ENCODE measurements at places on chromosomes 16 and 17. TPM values are rescaled to one million over a fixed set of nuclear protein-coding genes. Genes with fewer than 3 reads are reported as not detected.

HYDIN gene
- 19.7 TPM for total RNA-seq

- no peak overlapping the region for H3K4me3 ChIP-seq
- no peak for DNase-seq
- H3K4me1 ChIP-seq: no peaks in the 10 kb centered on the region
- H3K36me3 ChIP-seq: peaks cover 7% of the 10 kb centered on the region
- H3K27me3 ChIP-seq: no peaks in the 10 kb centered on the region
Measured at GRCh38 chr16:2437032-2437790, 8.0 kb downstream of the CCNF start.

FN3K gene
- 30.3 TPM for total RNA-seq

- no peaks in the 10 kb centered on the region for H3K27me3 ChIP-seq
- no peaks in the 10 kb centered on the region for H3K4me1 ChIP-seq
- DNase-seq: no peak
- H3K4me3 ChIP-seq: peak overlapping the region; percentile 23
- no peak overlapping the region for H3K27ac ChIP-seq
Measured at GRCh38 chr17:82737967-82738877, 2.8 kb downstream of the FN3K start.

- peaks cover 33% of the 10 kb centered on the region for H3K4me1 ChIP-seq
- H3K36me3 ChIP-seq: no peaks in the 10 kb centered on the region
- H3K27ac ChIP-seq: no peak overlapping the region
- H3K4me3 ChIP-seq: peak overlapping the region; percentile 92
Measured at GRCh38 chr17:50057521-50057991, 1.6 kb downstream of the ITGA3 start.

GRCh38 chr17:81197831-81198490, 24.8 kb downstream of the CEP131 start:
- no peaks in the 10 kb centered on the region for H3K4me1 ChIP-seq
- no peak overlapping the region for H3K27ac ChIP-seq
- H3K36me3 ChIP-seq: no peaks in the 10 kb centered on the region
- DNase-seq: no peak
- no peaks in the 10 kb centered on the region for H3K27me3 ChIP-seq

KRT27 gene
- not detected for total RNA-seq

KLHL10 gene
- not detected for total RNA-seq

- H3K27ac ChIP-seq: no peak overlapping the region
- peaks cover 17% of the 10 kb centered on the region for H3K36me3 ChIP-seq
- H3K27me3 ChIP-seq: no peaks in the 10 kb centered on the region
- no peak overlapping the region for H3K4me3 ChIP-seq
- peaks cover 20% of the 10 kb centered on the region for H3K4me1 ChIP-seq
Measured at GRCh38 chr16:69839240-69839688, 77.1 kb downstream of the WWP2 start.

GRCh38 chr16:53998024-53998810, 288.4 kb downstream of the IRX3 start:
- no peak overlapping the region for H3K27ac ChIP-seq
- DNase-seq: no peak
- H3K27me3 ChIP-seq: no peaks in the 10 kb centered on the region
- H3K4me1 ChIP-seq: peaks cover 22% of the 10 kb centered on the region
- H3K4me3 ChIP-seq: no peak overlapping the region
- peaks cover 12% of the 10 kb centered on the region for H3K36me3 ChIP-seq

GRCh38 chr17:44568945-44569858, 11.9 kb downstream of the FZD2 start:
- H3K36me3 ChIP-seq: peaks cover 3% of the 10 kb centered on the region
- H3K4me3 ChIP-seq: peak overlapping the region; percentile 34
- H3K27ac ChIP-seq: peak overlapping the region; percentile 61

- no peak overlapping the region for H3K27ac ChIP-seq
- peaks cover 12% of the 10 kb centered on the region for H3K36me3 ChIP-seq
- no peak for DNase-seq
- H3K4me1 ChIP-seq: no peaks in the 10 kb centered on the region
Measured at GRCh38 chr17:75060434-75061054, 13.5 kb downstream of the KCTD2 start.

KRTAP16-1 gene
- not detected for total RNA-seq

GRCh38 chr17:32564325-32564724, 77.5 kb downstream of the CDK5R1 start:
- no peak overlapping the region for H3K27ac ChIP-seq
- no peak overlapping the region for H3K4me3 ChIP-seq
- H3K4me1 ChIP-seq: no peaks in the 10 kb centered on the region
- H3K36me3 ChIP-seq: peaks cover 10% of the 10 kb centered on the region

GPRC5B gene
- 53.8 TPM for total RNA-seq

DNA sequence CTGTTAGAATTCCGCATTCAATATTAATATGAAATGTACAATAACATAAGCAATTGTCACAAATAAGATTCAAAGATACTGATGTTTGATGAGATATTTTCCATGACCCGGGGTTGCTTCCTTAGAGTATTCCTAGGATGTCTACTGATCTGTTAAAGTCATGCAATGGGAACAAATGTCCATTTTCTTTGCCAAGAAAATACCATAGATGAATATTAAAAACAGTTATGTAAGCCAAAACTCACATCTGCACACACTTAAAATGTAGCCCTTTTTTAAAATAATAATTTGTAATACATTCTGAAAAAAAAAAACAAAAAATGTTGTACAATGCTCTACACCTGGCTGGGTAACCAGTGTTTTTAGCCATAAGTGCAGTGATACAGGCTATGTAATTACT, 259.4 kb upstream of the AXIN2 start:
- no peak overlapping the region for H3K4me3 ChIP-seq
- peaks cover 6% of the 10 kb centered on the region for H3K36me3 ChIP-seq
- H3K27me3 ChIP-seq: no peaks in the 10 kb centered on the region
- H3K4me1 ChIP-seq: no peaks in the 10 kb centered on the region
- DNase-seq: no peak
- no peak overlapping the region for H3K27ac ChIP-seq

GRCh38 chr16:78075800-78076199, 23.7 kb upstream of the WWOX start:
- no peaks in the 10 kb centered on the region for H3K36me3 ChIP-seq
- H3K4me3 ChIP-seq: no peak overlapping the region
- peaks cover 26% of the 10 kb centered on the region for H3K27me3 ChIP-seq
- no peak for DNase-seq

CDH3 gene
- 53.5 TPM for total RNA-seq

ARHGDIG gene
- total RNA-seq: 2.5 TPM

GRCh38 chr17:57523926-57524632, 221.0 kb downstream of the CCDC182 start:
- no peaks in the 10 kb centered on the region for H3K27me3 ChIP-seq
- peak overlapping the region; percentile 44 for H3K27ac ChIP-seq
- peaks cover 46% of the 10 kb centered on the region for H3K4me1 ChIP-seq
- H3K36me3 ChIP-seq: peaks cover 3% of the 10 kb centered on the region
- no peak overlapping the region for H3K4me3 ChIP-seq

DNA sequence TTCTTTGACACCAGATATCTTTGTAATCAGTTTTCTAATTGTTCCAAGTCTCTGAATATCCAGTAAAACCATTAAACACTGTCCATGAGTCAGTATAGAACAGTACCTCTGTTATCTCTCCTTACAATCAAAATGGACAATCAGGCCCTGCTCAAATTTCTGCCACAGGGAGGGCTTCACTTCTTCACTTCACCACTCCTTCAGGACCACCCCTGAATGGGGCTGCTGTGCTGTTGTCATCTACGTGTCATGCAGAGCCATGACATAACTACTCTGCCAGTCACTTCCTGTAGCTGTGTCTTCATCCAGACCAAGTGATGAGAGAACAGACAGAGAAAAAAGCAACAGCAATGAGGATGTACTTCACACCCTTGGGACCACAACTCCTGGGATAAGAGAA, 116.9 kb downstream of the TANC2 start:
- H3K4me1 ChIP-seq: peaks cover 6% of the 10 kb centered on the region
- H3K27me3 ChIP-seq: no peaks in the 10 kb centered on the region
- no peak for DNase-seq
- no peak overlapping the region for H3K27ac ChIP-seq
- no peaks in the 10 kb centered on the region for H3K36me3 ChIP-seq

- H3K36me3 ChIP-seq: peaks cover 9% of the 10 kb centered on the region
- no peaks in the 10 kb centered on the region for H3K27me3 ChIP-seq
- H3K4me1 ChIP-seq: no peaks in the 10 kb centered on the region
- peak overlapping the region; percentile 7 for H3K27ac ChIP-seq
- DNase-seq: no peak
Measured at GRCh38 chr16:58265480-58266052, 29.3 kb downstream of the PRSS54 start.

DNA sequence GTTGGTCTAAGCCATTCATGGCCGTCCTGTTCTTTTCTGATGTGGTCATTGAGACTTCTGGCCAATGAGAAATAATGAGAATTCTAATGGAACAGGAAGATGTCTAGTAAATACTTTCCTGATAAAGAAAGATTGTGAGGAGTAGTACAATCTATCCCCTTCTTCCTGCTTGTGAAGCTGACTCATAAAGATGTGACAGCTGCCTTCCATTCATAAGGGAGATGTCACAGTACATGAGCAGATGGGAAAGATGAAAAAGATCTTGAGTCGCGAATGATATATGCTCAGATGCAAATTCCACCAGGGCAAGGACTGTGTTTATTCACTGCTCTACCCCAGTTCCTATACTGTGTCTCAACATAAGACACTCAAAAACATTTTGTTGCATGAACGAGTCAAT, 111.7 kb upstream of the FOXF1 start:
- H3K4me3 ChIP-seq: no peak overlapping the region
- no peak for DNase-seq
- H3K36me3 ChIP-seq: no peaks in the 10 kb centered on the region
- peaks cover 45% of the 10 kb centered on the region for H3K27me3 ChIP-seq
- peaks cover 40% of the 10 kb centered on the region for H3K4me1 ChIP-seq

All from type B pancreatic cell (in vitro differentiated cells).